Karpas-422 (cell line): ENCODE measurements at places on chromosomes 2 and 18. TPM values are rescaled to one million over a fixed set of nuclear protein-coding genes. Genes with fewer than 3 reads are reported as not detected.

DNA sequence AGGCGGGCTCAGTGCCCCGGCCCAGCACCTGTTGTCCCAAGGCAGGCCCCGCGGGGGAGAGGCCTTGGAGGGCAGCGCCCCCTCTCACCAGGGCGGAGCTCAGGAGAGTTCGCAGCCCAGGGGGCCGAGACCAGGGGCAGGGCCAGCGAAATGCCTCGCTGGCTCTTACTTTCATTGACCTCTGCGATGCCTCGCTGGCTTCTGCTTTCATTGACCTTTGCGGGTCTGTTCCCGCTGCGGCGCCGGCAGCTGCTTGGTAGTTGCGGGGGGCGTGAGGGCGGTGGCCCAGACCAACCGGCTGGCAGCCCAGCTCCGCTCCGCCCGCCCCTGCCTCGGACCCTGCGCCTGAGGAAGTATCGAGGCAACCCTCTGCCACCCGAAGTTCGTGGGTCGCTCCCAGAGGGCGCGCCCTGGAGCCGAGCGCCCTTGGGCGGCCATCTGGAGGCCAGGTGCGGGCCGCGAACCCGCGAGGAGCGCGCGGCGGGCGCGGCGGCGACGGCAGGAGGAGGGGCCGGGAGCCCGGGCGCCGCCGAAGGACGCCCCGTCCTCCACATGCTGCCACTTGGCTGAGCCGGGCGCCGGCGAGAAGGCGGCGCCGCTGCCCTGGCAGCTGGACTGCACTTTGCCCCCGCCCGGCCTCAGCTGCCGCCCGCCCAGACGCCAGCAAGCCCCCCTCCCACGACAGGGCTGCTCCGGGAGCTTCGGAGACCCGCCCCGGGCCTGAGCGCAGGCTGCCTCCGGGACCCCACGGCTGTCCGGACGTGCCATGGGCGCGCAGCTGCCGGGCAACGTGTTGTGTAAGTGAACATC is 118.0 kb upstream of the MSTN start:
- peak overlapping the region; percentile 63 for H3K27ac ChIP-seq
- no peaks in the 10 kb centered on the region for H3K27me3 ChIP-seq

- no peak for DNase-seq
- H3K4me1 ChIP-seq = no peaks in the 10 kb centered on the region
- no peak overlapping the region for H3K4me3 ChIP-seq
- no peaks in the 10 kb centered on the region for H3K27me3 ChIP-seq
- no peak overlapping the region for H3K27ac ChIP-seq
Observed at GRCh38 chr2:221431477-221431876, 140.6 kb downstream of the EPHA4 start.

- no peak for DNase-seq
- H3K27ac ChIP-seq = no peak overlapping the region
- H3K27me3 ChIP-seq = no peaks in the 10 kb centered on the region
- H3K4me1 ChIP-seq = no peaks in the 10 kb centered on the region
Observed at GRCh38 chr2:182553483-182553882, 126.6 kb upstream of the PDE1A start.

TMEM198 gene
- 2.7 and 3.2 TPM in 2 replicates for total RNA-seq
